ENCODE measurements at places on chromosomes 2 and 18.

DNA sequence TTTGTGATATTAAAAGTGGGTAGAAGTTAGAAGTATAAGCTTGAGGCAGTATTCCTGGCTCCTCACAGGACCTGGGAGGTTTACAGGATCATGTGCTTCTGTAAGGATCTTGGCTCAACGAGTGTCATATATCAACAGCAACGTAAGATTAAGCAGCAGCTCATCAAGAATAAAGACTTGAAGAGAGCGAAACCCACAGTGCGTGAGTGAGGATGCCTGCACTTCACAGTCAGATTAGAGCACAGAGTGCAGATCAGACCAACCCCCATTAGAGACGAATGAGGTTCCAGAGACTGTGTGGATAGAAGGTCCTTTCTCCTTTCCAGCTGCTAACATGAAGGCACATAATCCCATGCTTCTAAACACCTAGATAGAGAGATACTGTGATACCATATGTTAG is 1656.7 kb upstream of the NXPH2 start:
- no peak for DNase-seq

DNA sequence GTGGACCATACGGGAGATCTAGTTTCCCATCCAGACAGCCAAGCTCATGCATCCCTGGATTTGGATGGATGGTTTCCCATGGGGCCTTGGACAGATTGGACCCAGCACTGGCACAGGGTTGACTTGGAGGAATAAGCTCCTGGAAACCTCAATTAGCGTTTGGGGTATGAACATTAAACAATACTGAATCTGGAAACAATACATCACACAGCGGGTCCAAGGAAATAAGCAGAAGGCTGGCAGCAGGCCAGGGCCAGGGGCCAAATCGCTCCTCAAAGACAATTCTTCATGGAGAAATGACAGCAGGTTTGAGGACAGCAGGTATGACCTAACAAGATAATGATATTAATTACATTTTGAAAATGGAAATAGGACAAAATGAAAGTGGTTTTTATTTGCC is 540.6 kb downstream of the RIT2 start:
- no peak for DNase-seq

GRCh38 chr2:148021059-148021861 is at the start of gene MBD5:
Gene MBD5 (plus strand): TSS chr2:148021091.
- DNase-seq: no peak

- DNase-seq: no peak
These were observed 114.6 kb downstream of the BAZ2B start for GRCh38 chr2:159501743-159502142.

- DNase-seq: no peak
These were observed 33.6 kb upstream of the ROCK2 start for GRCh38 chr2:11377928-11378545.

DNA sequence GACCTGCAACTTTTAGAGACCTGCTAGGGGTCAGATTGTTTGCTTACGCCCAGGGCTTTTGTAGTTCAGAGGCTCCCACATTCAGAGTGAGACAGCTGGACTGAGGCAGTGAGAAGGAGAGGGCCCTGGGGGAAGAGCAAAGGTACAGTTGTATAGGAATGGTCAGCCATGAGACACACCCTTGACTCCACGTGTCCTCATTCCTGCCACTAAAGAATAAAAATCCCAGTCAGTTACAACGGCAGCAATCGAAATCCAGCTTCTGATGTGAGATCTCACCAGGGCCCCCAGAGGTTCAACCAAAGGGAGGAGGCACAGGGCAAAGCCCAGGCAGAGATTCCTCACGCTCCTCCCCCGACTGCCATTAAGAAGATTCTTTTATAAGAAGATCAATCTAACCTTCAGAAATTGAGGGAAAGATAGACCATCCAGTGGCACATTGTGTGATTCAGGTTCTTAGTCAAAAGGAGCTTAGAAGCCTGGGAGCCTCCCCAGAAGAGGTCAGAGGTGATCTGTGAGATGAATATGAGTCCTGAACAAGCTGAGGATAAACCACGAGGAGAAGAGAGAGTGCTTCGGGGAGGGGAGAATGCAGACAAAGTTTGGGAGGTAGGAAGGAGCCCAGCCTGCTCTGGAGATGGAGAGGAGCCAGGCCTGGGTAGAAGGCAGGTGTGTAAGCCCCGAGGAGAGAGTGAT is 317.0 kb downstream of the CYP26B1 start:
- no peak for DNase-seq

DNA sequence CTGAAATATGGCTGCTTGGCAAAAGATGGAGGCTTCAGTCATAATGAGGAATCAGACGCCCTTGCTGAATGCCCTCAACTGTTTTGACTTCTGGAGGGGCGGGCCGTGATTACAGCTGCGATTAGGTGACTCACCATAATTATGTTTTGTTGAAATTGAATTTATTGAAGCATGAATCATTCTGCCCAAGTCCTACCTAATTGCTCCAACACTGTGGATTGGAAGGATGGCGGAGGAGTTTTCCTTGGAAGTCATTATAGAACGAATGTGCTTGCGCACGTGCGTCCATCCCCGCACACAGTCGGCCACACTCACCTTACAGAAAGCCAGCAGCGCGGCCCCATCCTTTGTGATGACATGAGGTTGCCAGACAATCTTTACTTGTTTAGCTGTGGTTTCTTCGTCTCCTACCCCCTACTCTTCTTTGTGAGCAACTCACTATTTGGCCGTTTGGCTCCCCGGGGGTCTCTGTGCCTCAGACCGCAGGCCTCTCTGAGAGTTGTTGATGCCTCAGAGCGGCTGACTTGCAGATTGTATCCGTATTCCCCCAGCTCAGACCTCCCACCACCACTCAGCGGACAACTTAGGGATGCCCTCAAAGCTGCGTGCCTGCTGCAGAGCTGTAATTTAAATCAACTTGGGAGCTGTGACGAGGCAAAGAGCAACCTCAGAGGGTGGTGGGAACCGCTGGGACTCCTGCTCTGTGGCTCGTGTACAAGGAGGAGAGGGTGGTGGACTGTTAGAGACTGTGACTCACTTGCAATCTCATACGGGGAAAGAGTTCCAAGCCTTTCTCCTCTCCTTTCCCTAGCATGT is 513.4 kb downstream of the TNS1 start:
- peak; percentile 12 for DNase-seq

DNA sequence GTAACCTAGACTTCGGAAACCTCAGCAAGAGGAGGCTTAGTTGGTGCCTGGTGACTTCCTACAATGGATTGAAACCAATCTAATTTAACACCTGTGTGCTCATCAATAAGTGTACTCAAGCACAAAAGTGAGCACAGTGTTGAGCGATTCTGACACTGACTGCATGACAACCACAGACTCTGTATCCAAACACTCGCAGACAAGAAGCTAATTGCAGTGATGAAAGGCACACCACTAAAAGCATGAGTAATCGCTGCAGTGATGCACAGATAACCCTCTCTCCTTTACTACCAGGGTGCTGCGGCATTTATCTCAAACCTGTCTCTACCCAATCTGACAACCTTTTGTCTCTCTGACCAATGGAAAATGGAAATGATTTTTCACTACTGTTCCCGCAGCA is 168.1 kb downstream of the AFF3 start:
- DNase-seq: no peak

- DNase-seq: peak; percentile 4
These were observed 513.5 kb downstream of the TRIB2 start for GRCh38 chr2:13230221-13230620.

DNA sequence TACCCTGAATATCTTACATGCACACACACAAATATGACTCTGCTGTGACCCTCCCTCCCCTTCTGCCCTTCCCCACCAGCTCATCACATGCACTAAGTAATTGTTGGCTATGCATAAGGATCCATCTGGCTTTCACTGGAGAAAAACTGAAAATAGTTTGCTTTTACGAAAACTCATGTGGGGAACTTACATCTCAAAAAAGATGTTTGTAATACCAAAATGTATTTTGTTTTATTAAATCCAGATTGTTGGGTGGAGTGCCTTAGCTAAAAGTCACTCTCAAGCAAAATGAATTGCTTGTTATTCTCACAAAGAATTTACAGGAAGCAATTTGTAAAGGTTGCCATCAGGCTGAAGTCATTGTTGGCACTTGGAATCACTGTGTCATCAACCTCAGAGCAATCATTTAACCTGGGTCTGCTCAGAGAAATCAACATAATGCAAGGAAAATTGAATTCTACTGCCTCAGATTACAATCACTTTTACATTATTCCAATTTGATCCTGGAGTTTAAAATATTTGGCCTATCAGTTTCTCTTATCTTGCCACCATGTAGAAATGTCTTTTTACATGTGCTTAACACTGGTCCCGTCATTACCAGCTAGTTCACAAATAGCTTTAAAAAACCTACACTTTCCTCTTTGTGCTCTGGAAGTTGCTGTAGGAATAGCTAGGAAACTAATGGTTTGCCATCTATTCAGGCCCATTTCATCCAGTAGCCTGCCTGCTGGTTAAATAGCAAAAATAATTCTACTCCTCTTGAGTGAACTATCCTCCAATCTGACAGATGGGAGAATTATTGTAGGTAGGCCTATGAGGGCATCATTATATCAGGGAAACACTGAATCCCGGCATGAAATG is 90.3 kb upstream of the TMEM17 start:
- no peak for DNase-seq

GRCh38 chr2:217756375-217757107 is 246.3 kb downstream of the TNS1 start:
- DNase-seq: no peak

DNA sequence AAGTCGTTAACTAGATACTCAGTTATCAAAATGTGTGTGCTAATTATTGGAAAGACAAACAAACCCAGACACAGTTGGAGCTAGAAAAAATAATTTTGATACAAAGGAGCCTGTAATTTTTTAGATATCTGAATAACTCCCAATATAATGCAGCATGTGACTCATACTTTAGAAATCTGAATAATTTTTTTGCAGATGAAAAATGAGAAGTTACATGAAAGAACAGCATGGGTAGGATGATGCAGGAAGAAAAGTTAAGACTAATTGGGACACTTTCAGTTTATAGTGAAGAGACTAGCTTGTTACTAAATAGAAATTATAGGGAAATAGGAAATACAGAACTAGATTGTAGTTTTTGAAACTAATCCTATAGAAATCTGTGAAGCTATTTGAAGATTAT is 945.8 kb downstream of the CBLN2 start:
- DNase-seq: no peak

GRCh38 chr2:64090264-64090663 is 54.0 kb downstream of the PELI1 start:
- no peak for DNase-seq

- DNase-seq: no peak
These were observed 291.0 kb upstream of the DOK6 start for GRCh38 chr18:69109686-69110085.

DNA sequence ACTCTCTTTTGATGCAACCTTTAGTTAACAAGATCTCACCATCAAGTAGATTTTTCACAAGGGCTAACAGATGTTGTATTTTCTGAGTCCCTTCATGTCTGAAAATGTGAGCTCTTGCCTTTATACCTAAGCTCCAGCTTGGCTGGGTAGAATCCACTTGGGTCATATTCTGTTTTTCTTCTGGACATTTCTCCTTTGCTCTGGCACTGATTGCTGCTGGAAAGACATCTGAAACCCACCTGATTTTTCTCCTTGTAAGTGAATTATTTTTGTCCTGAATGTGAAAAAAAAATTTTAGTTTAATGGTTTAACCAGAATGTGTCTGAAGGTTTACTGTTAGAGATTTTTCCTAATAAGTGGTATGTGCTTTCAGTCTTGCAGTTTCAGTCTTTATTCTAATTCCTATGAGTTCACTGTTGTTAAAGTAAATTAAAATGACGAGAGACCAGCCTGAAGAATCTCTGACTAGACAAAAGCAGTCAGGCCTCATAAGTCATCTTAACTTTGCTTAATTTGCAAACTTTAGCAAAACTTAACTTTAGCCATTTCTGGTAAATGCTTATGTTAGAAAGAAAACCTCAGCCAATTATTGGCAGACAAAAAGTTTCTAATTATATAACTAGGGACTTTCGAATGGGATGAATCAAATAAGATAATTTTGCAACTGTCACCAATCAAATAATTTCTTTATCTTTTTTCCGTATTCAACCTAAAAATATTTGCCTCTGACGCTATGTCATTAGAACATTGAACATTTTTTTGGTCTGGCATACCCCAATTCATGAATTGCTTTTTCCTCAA is 70.8 kb downstream of the ACAA2 start:
- DNase-seq: no peak

DNA sequence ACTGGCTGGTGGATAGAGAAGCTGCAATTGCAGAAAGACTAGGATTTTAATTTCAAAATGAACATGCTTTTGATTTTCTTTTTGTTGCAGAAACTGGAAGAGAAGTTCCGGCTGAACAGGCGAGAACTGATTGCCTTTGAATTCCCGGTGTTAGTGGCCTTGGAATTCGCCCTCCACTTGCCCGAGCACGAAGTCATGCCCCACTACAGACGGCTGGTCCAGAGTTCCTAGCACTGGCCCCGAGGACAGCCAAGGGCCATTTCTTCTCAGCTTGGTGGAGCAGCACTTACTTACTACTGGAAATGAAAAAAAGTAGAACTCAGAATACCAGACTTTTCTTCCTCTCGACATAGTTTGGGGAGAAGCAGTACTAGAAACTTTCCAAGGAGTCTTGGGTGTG is 121.9 kb downstream of the CABLES1 start:
- DNase-seq: no peak

- no peak for DNase-seq
These were observed 289.8 kb upstream of the SPRED2 start for GRCh38 chr2:65722028-65722778.

DNA sequence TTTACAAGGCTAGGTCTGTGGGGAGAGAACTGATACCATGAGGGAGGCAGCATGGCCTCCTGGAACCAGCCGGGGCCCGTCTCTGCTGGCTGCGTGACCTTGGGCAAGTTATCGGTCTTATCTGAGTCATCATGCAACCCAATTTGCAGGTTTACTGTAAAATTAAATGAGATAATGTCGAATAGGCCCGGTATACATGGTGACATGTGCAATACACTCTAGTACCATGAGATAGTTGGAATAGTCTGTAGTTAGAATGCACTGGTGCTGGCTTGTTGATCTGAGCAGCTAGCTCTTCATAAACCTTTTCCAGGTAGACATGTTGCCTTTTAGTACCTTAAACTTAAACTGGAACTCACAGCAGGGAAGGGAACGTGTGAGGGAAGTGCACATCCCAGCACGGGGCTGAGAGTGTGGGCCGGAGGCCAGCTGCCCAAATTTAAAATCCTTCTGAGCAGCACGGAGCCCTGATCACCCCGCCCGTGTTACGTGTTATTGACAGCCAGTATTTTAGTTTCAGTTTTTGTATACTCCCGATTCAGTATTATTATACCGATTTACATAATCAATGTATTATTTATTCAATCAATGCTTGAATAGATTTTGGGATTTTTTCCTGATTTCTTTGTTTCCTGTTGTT is 72.4 kb upstream of the HS6ST1 start:
- DNase-seq: no peak

GRCh38 chr2:182890305-182890704 is 23.9 kb upstream of the FRZB start:
- no peak for DNase-seq

GRCh38 chr2:24411488-24412151 is 51.3 kb upstream of the ITSN2 start:
- DNase-seq: no peak

- DNase-seq: no peak
These were observed 13.5 kb downstream of the ESPNL start for GRCh38 chr2:238113611-238114010.
